ENCODE measurements at places on chromosomes 3 and 15. TPM values are rescaled to one million over a fixed set of nuclear protein-coding genes. Genes with fewer than 3 reads are reported as not detected.
A peak's percentile ranks its signal among the peaks of the same experiment; 100 is the strongest.

SCAANT1 gene
- not detected for total RNA-seq

- DNase-seq: no peak
Observed at GRCh38 chr3:136142592-136142991, 53.5 kb downstream of the MSL2 start.

GRCh38 chr3:127607675-127608361, 9.6 kb downstream of the MCM2 start:
- no peak for DNase-seq

DNA sequence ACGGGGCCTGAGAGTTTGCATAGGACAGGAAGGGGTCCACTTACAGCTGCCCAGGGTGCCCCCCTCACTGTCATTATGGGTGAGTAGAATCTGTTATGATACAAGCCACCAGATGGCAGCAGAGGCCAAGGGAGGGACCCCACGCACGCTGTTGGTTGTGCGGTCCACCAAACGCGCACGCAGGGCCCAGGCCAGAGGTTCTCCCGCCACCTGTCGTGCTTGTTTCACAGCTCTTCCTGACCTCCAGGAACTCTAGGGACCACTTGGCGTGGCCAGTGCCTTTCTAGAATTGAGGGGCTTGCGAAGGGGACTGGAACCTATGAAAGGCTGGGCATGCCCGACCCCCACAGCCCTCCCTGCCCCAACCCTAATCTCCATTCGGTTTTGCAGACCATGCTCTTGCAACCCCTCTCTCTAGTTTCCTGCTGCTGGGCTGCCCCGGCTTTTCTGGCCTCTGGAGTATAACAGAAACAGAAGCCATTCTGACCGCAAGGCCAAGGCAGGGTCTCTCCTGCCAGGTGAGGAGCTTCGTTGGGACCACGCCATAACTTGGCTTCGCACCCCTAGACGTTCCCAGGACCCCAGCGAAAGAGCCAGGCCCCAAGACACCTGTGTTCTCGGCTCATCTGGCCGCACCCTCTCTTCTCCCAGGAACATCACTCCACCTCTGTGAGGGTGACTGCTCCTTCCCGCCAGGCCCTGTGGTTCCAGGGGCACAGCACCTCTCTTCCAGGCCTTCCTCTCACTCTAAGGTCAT, 46.0 kb downstream of the ALDH1L1 start:
- DNase-seq: peak; percentile 14

DNA sequence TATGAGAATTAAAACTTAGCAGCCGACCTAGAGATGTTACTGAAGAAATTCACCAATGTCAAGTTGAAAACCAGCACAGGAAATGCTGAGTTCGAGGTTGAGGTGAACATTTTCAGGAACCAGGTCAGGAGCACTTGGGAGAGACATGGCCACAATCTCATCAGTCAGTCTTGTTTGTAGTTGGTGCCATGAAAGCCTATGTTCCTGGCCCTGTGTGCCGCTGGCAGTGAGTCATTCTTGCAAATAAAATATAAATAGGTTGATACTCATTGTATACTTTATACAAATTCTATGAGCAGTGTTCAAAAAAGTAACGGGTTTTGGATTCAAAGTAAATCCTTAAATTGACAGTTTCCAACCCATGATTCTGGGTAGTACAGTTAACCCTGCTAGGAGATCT, 1.5 kb upstream of the FSIP1 start:
- no peak for DNase-seq

DNA sequence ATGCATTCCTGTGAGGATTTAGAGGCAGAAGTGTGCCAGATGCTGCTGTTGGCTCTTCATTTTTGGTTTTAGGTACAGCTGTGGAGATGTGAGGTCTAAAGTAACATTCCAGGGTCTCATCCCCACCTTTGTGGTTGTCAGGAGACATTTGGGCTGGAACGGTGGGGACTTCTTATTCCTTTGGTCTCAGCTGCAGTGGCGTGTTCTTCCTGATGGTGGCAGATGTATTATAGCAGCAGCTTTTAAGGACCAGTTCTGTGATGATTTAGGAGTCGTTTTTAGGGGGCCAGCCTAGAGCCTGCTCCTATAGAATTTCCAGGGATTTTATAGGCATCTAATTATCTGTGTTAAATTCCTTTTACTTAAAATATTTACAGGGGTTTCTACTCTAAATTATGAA, 221.0 kb upstream of the EOMES start:
- DNase-seq: no peak
